Upper lobe of right lung (tissue), 1 donor: ENCODE measurements at places on chromosomes 7 and 10. TPM values are rescaled to one million over a fixed set of nuclear protein-coding genes. Genes with fewer than 3 reads are reported as not detected.

DNA sequence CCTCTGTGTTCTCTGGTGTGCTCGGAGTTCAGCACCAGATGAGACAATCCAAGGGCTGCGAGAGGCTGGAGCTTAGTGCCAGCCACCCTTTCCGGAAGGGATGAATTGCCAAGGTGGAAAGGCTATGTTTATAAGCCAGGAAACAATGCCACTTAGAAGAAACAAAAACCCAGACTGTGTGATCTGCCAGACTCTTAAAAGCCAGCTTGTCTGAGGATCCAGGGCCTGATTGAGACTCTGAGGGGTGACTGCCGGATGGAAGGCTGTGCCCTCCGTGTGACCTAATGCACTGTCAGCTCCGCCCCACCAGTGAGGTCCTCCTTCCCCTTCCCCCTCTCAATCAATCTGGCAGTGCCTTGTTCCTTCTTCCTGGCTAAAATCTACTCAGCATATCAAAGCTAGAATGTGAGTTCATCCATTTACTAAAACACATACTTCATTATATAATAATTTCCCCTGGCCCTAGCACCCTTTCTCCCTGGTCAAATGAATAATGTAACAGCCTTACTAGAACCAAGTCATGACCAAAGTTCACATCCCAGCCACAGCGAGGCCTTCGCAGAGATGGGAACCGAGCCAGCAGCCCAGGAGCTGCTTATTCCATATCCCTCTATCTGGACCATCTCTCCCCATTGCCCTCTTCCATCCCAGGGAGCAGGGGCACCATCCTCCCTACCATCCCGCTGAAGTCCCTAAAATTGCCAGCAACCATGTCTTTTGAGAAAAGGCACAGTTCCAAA, 25.5 kb downstream of the FAM107B start:
- peaks cover 32% of the 10 kb centered on the region for H3K4me1 ChIP-seq
- no peak overlapping the region for H3K4me3 ChIP-seq
- no peak for DNase-seq
- H3K36me3 ChIP-seq, result no peaks in the 10 kb centered on the region
- H3K27me3 ChIP-seq, result no peaks in the 10 kb centered on the region

DNA sequence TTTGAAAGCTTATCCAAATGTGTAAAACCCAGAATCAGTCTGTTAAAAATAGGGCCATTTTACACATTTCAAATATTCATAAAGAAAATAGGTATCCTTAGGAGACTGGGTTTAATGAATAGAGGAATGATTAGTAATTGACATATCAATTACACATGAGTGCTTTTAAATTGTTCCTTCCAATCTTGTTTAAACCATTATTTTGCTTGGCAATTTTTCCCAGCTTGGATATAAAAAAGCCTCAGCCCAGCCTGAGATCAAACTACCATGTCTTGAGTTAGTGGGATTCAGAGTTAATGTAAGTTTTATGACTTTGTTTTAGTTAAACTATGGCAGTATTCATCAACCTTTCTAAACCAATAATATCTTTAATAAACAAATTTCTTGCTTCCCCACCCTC, 28.3 kb downstream of the PARP12 start:
- H3K27me3 ChIP-seq, result no peaks in the 10 kb centered on the region
- H3K4me3 ChIP-seq, result no peak overlapping the region
- no peak overlapping the region for H3K27ac ChIP-seq
- H3K36me3 ChIP-seq, result peaks cover 72% of the 10 kb centered on the region
- H3K4me1 ChIP-seq, result no peaks in the 10 kb centered on the region
- no peak for DNase-seq

GRCh38 chr10:110074298-110074697, 66.5 kb downstream of the ADD3 start:
- no peak for DNase-seq
- peak overlapping the region; percentile 20 for H3K27ac ChIP-seq
- no peak overlapping the region for H3K4me3 ChIP-seq
- peaks cover 59% of the 10 kb centered on the region for H3K4me1 ChIP-seq
- H3K36me3 ChIP-seq, result no peaks in the 10 kb centered on the region

PDIA4 gene
- 117 TPM for total RNA-seq

DNA sequence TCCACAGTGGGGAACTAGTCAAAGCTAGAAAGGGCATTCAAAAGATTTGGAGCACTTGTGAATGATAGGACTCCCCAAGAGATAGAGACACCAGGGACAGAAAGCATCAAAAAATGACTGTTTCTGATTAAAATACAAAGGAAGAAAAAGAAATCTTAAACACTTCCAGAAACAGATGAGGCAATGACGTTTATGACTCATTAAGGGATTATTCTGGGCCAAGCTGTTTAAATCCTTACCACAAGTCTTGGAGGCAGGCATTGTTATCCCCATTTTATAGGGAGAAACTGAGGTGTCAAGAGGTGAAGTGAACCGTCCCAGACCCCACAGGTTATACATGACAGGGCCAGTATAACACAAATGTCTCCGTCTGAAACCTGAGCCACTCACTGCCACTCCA, 68.3 kb upstream of the AMPH start:
- no peak overlapping the region for H3K4me3 ChIP-seq
- no peaks in the 10 kb centered on the region for H3K4me1 ChIP-seq
- no peaks in the 10 kb centered on the region for H3K36me3 ChIP-seq
- no peak for DNase-seq
- H3K27me3 ChIP-seq, result no peaks in the 10 kb centered on the region
- no peak overlapping the region for H3K27ac ChIP-seq

SHTN1 gene
- total RNA-seq, result 40.4 TPM

DNA sequence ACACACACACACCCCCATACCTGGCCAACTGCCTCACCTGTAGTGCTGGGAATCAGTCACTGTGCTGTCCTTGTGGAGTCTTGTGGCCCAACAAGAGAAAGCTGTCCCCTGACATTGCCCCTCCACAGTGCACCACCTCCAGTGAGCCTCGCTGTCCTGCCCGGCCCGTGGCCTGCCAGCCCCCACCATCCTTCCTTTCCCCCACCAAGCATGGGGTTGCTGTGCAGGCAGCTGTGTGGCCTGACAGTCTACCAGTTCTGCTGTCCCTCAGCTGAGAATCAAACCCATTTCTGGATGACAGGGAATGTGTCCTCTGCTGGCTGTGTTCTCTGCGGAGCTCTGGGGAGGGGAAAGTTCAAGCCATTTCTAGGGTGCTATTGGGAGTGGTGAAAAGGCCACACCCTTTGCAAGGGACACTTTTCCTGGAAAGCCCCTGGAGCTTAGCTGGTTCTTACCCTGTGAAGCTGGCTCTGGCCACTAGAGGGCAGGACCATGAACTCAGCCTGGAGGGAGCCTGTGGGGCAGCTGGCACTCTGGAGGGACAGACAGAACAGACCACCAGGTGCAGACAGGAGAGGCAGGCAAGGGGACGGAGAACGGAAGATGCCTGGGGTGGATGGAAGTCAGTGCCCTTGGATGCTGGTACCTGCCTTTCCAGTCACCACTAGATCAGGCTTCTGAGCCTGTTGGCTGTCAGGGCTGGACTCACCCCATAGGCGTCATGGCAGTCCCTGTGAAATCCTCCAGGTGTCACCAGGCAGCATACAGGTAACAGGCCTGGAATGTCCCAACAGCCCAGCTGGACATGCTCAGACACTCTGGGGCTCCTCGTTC, 10.5 kb upstream of the MTPAP start:
- no peaks in the 10 kb centered on the region for H3K4me1 ChIP-seq
- no peaks in the 10 kb centered on the region for H3K36me3 ChIP-seq
- no peaks in the 10 kb centered on the region for H3K27me3 ChIP-seq
